ENCODE measurements at places on chromosomes 7 and 10.

- no peak for DNase-seq
These were observed 105.4 kb downstream of the GRM3 start for GRCh38 chr7:86748843-86749719.

- DNase-seq, result no peak
These were observed 15.9 kb downstream of the FAM149B1 start for GRCh38 chr10:73183667-73184281.

- DNase-seq, result no peak
These were observed 16.8 kb downstream of the CLRN3 start for GRCh38 chr10:127875916-127876315.

DNA sequence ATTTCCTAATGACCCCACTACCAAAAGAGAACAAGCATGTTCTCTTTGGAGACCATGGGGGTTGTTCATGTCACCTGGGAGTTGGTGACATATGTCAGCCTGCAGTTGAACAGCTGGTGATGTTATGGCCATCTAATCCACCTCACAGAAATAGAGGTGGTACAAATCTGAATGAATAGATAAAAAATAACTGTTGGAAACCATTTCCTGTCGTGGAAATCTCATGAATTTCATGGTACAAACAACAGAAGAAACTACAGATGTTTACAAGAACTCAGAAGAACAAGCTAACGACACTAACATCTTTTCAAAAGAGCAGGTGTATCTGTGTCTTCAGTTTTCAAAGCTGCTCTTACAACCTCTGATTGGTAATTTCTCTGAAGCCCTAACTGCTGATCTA is 81.3 kb downstream of the RAPGEF5 start:
- DNase-seq, result no peak

DNA sequence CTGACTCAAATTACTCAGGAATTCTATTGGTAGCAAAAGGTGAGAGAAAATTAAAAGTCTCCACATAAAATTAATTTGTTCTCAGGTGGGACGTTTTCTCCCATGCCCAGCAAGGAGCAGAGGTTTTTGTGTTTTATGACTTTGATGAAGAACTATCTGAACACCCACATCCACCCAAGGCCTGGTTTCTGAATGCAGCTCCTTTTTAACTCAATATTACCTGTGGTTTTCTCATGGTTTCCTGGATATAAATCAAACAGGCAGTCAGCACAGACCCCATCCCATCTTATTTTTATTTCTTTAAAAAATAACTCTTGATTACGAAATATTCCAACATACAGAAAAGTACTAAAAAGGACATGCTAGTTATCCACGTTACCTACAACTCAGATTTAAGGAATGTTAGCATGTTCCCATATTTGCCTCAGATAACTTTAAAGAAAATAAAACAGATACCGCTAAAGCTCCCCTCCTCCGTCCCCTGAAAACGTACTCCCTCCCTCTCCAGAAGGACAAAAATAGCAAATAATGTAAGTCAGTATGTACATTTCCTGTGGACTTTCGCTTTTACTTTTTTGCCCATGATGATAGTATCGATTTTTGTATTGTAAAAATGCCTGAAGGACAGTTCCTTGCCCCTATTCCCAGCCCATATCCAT is 43.4 kb downstream of the GLI3 start:
- no peak for DNase-seq

DNA sequence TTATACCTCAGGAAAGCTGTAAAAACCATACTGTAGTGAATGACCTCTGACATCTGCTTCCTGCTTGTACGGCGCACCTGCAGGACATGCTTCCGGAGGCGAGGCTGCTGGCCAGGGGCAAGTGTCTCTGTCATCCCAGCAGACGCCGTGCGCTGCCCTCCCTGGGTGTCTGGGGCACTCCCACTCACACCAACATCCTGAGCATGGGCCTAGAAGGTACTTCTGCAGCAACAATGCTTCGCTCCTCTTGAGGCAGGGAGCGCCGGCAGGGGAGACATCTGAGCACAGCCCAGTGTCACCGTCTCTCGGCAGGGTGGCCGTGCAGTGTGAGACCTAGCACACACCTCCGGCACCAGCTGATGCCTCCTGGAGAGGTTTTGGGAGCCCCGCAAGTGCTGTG is 269.2 kb downstream of the MAD1L1 start:
- DNase-seq, result no peak

DNA sequence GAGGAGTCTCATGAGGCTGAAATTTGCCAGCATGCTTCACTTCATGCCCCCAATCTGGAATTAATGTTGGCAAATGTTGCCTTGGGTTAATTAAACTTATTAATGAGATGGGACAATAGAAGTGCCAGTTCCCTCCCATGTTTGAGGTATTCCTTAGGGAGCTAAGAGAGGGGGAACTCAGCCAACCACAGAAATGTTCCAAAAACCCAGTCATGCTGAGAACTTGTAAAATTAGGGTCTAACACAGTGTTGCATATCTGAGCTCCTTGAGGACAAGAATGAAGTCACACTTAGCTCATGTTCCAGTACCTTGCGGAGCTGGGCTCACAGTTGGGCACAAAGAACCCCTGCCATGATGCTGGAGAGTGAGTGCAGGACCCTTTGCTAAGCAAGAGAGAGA is 89.4 kb downstream of the OAT start:
- no peak for DNase-seq

DNA sequence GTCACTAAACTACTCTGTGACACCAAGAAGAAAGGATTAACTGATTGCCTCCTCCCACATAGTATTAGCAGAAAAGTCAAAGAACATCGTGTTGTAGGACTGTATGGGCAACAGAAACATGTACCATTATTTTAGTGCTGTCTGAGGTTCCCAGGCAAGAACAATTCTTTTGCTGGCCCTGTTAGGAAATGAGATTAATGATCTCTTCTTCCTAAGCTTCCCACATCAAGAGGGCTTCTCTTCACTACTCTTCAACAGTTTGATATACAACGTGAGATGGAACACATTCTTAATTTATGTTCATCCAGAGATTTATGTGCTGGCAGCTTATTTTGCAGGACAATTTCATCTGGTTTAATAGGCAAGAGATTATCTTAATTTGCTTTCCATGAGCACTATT is 219.6 kb downstream of the DOCK4 start:
- DNase-seq, result no peak

DNA sequence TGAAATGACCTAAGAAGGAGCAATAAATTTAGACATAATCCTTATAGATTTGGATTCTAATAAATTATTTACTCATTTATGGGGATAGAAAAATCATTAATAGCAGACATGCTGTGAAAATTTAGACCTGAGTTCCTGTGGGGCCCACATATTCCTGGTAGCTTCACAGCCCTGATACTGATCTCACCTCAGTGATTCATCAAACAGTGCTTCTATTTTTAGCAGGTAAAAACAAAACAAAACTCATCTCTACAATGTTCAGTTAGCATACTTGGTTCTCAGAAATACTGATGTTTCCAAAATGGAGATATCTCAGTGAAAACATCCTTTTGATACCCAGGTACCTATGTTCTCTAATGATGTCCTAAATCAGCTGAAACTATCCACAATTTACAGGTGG is 841.1 kb upstream of the SORCS1 start:
- DNase-seq, result no peak

GRCh38 chr10:13331646-13332045 is 16.4 kb downstream of the SEPHS1 start:
- no peak for DNase-seq

- no peak for DNase-seq
These were observed 54.1 kb downstream of the UBE2H start for GRCh38 chr7:129898502-129899160.

GRCh38 chr7:25562673-25563182 is 334.4 kb upstream of the NPVF start:
- DNase-seq, result no peak

DNA sequence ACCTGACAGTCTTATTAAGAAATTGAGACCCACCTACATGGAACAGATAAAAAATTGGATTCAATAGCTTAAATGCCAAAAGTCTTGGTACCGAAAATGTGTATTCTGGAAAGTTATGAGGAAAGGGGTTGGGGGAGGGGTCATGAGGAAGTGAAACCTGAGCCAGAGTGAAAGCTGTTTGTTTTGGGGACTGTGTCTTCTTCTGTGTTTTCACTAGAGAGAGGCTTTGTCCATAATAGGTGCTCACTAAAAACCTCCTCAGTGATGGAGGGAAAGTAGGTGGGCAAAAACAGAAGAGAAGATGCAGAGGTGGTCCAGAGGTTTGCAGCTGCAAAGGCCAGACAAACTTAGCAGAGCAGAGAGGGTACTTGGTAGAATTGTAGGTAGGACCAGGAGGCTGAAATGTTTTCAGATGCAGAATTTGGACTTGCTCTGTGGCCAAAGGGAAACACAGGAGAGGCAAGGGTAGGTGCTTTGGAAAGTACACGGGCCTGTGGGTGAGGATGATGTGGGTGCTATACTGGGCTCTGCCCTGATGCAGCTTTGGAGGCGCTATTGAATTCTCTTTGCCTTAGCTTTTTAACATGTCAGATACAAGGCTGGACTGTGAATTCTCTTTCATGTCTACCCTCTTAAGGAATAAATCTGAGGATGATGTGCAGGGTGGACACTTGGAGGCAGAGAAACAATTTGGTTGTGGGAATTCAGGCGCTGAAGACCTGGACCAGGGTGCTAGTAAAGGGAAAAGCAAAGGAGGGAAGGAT is 254.6 kb downstream of the PTEN start:
- DNase-seq, result no peak

DNA sequence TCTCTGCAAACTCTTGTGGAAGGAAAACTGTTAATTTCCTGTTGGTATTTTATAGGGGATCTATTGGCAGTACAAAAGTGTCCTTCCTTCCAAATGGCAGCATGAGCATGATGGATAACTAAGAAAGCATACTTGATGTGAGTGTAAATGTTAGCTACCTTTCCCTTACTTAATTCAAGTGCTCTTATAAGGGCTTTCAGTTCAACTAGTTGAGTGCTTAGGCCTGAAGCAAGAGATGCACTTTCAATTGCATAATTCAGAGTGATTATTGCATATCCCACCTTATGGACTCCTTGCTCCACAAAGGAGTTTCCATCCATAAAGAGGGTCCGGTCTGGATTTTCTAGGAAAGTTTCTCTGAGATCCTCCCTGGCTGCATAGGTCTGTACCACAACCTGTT is 56.3 kb upstream of the CYP2C8 start:
- DNase-seq, result no peak

DNA sequence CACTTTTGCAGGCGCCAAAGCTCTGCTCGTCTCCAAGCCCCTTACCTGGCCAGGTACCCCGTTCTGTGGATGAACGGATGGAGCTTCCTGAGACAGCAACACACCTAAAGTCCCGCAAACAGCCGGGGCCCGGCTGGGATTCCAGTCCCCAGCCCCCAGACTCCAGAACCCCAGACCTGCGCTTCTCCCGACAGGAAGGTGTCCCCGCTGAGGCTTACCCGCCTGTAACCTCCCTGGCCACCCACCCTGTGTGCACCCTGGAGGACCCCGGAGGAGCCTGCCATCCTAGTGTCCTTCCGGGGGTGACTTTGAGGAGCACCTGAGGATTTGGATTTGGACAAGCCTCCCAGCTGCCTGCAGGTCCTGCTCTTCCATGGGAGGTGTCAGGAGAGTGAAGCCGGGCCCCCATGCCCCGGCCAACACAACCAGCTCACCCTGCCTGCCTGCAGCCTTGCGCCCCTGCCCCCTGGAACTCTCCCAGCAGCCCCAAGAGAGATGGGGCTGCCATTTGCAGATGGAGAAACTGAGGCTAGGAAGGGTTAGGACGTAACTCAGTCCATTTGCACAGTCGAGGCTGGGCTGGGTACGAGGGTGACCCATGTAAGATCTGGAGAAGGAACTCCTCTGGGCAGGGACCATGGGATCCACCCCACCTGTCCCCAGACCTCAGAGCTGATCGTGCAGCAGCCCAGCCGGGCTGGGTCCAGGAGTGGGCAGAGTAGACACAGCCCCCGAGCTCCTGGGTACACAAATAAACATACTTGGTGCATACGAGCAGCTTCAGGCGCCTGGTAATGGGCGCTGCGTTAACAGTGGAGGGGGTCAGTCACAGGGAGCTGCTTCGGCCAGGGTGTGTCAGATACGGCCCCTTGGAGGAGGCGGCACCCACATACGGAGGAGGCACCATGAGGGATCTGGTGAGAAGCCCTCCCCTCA is 31.9 kb downstream of the UNCX start:
- DNase-seq, result no peak

DNA sequence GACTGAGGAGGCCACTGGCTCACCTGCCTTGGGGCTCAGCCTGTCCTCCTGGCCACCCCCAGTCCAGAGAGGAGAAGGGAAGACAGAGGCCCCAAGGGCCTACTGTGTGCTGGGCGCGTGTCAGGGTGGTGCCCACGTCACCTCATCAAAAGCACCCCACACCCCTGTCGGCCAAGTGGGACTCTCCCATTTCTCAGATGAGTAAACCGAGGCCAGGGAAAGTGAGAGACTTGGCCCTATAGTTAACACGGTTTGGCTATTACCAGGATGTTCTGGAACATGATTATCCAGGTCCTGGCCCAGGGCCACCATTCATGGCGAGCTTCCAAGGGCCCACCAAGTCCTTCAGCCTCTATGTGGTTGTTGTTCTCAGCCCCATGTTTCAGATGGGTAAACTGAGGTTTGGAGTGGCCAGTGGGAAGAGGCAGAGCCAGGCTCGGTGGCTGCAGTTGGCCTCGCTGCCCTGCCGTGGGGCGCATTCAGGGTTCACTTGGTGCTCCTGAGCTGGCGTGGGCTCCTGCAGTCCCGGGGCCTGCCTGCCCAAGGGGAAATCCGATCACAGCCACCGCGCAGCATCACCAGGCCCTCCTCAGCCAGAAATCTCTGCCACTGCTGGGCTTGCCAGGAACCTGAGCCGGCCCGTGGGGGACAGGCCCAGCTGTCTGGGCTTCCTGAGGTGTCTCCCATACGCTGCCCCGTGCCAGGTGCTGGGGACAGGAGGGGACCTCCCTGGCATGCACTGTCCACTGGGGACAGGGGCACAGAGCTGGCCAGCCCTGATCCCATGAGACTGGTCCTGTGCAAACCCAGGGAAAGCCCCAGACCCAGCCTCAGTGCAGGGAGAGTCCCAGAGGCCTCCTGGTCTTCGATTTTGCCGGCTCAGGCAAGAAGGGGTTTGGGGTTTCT is 117.7 kb upstream of the TNRC18 start:
- DNase-seq, result no peak

DNA sequence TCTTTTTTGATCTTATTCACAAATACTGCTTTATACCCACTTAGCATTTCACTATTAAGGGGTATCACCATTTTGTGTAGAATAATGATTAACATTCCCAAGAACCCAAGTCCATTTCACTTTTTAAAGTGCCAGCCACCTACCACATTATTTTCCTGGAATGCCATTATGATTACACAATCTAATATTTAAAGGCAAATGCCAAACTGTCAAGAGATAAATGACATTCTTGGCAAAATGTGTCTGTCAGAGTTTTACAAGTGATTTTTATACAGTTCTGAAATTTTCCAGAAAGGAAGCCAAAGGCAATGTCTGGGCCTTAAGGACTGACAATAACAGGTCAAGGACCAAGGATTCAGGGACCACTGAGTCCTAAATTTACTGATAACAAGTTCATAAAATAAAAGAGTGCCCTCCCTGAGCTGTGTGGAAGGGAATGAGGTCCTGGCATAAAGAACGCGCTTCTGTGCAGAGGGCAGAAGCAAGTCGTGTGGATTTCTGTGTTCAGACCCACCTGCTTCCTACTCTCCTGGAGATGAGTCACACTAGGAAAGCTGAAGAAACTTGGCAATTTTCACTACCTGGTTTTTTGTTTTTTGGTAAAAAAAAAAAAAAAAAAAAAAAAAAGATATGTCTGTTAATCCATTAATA is 66.5 kb downstream of the UBE2H start:
- no peak for DNase-seq

- no peak for DNase-seq
These were observed 240.2 kb downstream of the PTEN start for GRCh38 chr10:88103576-88103975.

GRCh38 chr7:46786221-46786954 is 795.5 kb downstream of the TNS3 start:
- no peak for DNase-seq

- DNase-seq, result no peak
These were observed 54.6 kb downstream of the ARL4A start for GRCh38 chr7:12741951-12742575.

Measured in NCI-H1105 (cell line).